ENCODE measurements at places on chromosomes 5 and 9.

DNA sequence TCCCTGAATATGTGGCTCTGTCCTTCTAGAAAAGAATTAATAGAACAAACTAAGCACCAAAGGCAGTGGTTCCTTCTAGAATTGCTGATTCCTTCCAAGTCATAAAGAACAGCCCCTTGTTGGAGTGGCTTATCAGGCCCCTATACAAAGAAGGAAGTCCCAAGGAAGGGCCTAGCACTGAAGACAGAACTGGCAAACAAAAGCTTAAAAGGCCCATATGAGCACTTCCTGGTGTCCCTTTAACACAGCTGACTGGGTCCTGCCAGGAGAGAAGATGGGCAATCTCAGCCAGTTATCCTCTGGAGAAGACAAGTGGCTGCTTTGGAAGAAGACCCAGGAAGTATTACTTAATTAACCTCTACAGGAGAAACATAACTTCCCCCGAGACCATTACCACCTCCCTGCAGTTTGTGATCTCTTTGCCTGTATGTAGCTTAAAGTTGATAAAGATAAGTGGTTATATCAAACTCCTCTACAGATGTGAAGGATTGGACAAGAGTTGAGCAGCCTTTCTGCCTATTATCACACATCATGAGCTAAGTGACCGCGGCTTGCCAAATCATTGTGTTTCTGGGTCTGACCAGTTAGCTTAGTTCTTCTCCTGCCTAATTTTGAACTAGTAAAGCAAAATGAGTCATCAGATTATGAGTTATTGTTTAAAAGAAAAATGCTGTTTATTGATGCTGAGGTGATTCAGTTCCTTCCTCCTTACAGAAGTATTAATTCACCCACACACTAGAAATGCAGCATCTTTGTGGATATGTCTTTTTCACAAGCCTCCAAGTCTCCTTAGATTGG, 13.3 kb upstream of the STING1 start:
- DNase-seq, result no peak

DNA sequence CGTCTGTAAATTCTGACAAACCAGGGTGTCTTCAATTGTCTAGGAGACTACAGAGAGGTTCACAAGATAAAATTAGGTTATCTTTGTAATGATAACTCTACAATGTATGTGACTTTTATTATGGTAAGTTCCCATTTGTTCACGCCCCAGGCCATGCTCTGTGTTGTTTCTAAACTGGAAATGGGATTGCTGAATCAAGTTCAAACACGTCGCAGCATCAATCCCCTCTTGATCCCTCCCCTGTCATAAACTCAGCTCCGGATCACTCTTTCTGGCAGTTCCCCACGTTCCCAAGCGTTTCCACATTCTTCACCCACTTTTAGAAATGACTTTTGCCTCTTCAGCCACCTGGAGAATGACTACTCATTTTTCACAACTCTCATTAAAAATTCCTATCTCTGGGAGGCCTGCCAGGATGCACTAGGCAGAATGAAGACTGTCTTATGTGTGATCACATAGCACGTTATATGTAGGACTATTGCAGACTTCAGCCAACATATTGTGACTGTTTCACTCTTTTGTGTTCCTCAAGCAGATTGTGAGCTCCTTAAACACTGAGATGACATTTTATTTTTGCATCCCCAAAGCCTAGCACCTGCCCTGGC, 1124.2 kb upstream of the WWC1 start:
- no peak for DNase-seq

- no peak for DNase-seq
Measured at GRCh38 chr5:121937762-121938161, 24.0 kb upstream of the SRFBP1 start.

DNA sequence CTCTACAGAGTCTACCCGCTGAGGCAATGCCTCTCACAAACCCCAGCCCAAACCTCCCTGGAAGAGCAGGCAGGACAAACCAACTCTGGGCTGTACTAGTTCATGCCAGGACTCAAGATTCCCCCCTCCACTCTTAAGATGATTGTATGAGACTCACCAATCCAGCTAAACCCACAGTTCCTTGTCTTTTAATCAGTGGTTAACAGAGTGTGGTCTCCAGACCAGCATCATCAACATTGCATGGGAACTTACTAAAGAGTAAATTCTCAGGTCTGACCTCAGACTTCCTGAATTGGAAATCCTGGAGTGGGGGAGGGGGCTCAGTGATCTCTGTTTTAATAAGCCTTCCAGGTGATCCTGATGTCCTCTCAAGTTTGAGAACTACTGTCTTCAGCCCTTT, 240.9 kb downstream of the GAS1 start:
- DNase-seq, result no peak

GRCh38 chr5:72667708-72668107, 148.8 kb upstream of the TNPO1 start:
- DNase-seq, result no peak

DNA sequence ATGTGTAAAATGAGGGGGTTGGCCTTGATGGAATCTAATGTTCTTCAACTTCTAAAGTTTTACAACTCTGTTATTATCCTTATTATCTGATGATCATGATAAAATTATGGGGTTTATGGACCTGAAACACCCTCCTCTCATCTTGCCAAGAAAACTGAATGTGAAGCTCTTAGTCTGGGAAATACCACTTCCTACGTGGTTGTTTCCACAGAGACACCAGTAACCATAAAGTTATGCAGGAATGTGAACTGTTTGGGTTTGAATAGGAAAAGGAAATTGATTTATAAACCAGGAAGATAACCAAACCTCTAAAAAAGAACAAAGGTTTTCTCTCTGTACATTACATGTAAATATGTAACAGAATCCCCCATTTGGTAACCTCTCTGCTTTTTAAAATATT, 28.3 kb upstream of the RAI14 start:
- DNase-seq, result no peak

DNA sequence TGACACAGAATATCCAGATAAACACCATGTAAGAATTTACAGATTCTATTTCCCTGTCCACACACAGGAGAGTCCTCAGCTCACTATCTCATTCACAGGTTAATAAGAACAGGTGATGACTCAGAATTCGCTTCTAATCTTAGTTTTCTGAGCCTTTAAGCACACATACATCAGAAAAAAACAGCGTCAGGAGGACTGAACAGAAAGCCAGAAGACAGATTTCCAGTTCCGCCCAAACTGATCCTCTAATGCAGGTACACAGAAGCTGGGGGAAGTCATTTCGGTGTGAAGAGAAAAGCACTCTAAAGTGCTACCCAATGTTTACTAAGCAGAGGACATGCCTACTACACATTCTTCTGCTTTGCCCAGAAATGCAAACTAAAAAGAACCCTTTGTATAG, 1.6 kb downstream of the CEMIP2 start:
- DNase-seq, result no peak

DNA sequence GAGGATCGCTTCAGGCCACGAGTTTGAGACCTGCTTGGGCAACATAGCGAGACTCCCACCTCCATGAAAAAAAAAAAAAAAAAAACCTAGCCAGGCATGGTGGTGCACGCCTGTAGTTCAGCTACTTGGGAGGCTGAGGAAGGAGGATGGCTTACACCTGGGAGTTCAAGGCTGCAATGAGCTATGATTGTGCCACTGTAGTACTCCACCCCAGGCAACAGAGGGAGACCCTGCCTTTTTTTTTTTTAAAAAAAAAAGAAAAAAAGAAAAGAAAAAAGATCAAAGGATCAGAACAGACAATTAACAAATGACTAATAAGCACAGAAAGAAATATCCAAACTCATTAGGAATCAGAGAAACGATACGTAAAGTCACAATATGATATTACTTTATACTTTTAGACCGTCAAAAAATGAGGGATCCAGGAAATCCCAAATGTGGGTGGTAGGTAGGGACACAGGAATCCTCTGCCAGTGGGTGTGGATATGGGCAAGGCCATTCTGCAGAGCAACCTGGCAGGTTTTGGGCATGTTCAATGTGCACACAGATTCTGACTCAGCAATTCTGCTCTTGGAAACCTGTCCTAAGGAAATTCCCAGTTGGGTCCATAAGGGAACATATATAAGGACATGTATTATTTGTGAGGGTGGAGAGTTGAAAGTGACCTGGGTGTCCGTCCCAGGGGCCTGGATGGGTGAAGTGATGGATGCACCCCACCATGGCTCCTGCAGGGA, 144.7 kb upstream of the TBC1D2 start:
- DNase-seq, result no peak

- DNase-seq, result no peak
Measured at GRCh38 chr5:105773241-105773640, 1897.5 kb downstream of the EFNA5 start.

GRCh38 chr5:139186752-139187326, 11.3 kb downstream of the SIL1 start:
- no peak for DNase-seq

- DNase-seq, result peak; percentile 29
Measured at GRCh38 chr5:170603578-170604565, 100.1 kb downstream of the KCNIP1 start.
